ENCODE measurements at places on chromosomes 2 and 18.

- DNase-seq: no peak
Measured at GRCh38 chr18:7772510-7772888, 205.4 kb downstream of the PTPRM start.

DNA sequence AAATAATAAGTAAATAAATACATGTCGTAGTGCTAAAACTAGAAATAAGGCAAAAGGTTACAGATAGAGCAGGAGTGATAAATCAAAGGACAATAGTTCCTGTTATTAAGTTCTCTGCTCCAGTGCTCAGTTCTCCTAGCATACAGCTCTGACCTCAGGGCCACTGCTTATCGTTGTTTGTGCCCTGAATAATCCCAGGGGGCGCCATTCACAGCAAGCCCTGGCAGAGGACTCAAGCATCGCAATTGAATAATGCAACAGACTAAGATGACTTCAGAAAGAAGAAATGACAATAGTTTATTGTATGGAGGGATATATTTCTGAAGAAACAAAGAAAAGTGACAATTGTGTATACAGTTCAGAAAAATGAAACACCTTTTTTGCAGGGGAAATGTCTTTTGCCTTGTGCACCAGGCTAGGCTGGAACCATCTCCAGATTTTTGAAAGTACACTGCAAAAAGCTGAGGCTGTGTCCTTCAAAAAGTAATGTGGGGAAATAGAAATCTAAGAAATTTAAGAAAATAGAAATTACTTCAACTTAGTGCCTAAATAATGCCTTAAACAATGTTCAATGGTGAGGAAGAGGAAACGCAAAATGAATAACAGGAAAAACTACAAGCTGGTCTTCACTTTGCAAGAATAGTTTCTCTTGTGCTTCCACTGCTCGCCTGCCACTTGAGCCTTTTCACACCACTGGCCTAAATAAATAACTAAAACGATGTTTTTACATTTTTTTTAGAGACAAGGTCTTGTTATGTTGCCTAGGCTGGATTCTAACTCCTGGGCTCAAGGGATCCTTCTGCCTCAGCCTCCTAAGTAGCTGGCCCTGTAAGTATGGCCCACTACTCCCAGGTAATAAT, 19.0 kb upstream of the CCNYL1 start:
- DNase-seq: no peak

- DNase-seq: no peak
Measured at GRCh38 chr2:165718610-165719210, 75.3 kb downstream of the GALNT3 start.

DNA sequence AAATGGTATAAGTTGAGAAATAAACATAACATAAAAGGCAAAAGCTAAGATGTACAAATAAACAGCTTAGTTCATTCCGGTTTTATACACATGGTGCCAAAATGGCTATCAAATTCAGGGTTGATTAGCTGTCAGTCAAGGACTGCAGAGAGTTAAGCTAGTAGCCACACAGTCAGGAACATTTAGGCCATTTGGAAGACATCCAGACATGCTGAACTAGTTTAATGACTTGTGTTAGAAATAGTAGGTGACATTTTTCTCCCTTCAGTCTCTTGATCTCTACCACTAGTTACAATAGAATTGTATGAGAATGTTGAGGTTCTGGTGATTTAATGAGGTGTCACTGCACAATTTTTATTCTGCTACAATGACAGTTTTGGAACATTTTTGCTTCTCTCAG, 394.4 kb upstream of the SPHKAP start:
- no peak for DNase-seq

- DNase-seq: no peak
Measured at GRCh38 chr2:140392824-140393223, 1612.6 kb upstream of the NXPH2 start.

DNA sequence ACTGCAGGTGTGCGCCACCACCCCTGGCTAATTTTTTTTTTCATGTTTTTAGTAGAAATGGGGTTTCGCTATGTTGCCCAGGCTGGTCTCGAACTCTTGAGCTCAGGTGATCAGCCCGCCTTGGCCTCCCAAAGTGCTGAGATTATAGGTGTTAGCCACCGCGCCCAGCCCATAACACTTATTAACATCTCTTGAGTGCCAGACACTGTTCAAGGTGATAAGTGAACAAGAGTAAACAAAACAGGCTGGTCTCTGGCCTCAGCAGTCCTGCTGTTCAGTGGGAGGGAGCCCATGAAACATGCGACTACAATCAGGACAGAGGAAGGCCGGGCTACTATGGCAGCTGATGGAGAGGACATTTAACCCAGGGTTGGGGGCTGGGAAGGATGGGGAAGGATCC, 42.3 kb downstream of the KCTD1 start:
- no peak for DNase-seq

GRCh38 chr2:178194600-178195389, 483 bp downstream of the OSBPL6 start:
- no peak for DNase-seq

- no peak for DNase-seq
Measured at GRCh38 chr2:180625006-180625844, 355.2 kb upstream of the UBE2E3 start.

Data from stimulated activated CD8-positive, alpha-beta memory T cell treated with anti-CD3 and anti-CD28 coated beads, Interleukin-15, amount 100 ng/mL, for 24 hours (primary cell).